Hepatocyte (in vitro differentiated cells): ENCODE measurements at places on chromosomes 5 and 9. TPM values are rescaled to one million over a fixed set of nuclear protein-coding genes. Genes with fewer than 3 reads are reported as not detected.

MSX2 gene
- polyA plus RNA-seq = 28.4 and 31.5 TPM in 2 replicates

IFNA13 gene
- polyA plus RNA-seq = not detected in 2 replicates

PCDHB11 gene
- polyA plus RNA-seq = 1.2 and 1.8 TPM in 2 replicates

FAM169A gene
- polyA plus RNA-seq = 3.1 and 3.3 TPM in 2 replicates

PCDHA9 gene
- 0.57 and 0.90 TPM in 2 replicates for polyA plus RNA-seq

LOX gene
- 216 and 238 TPM in 2 replicates for polyA plus RNA-seq

INSL6 gene
- polyA plus RNA-seq = 0.41 and 0.52 TPM in 2 replicates

AQP3 gene
- polyA plus RNA-seq = 99.3 and 123 TPM in 2 replicates

ARSI gene
- 27.1 and 42.8 TPM in 2 replicates for polyA plus RNA-seq

OR1L4 gene
- polyA plus RNA-seq = not detected in 2 replicates

SPINK6 gene
- polyA plus RNA-seq = not detected in 2 replicates

DMRT2 gene
- polyA plus RNA-seq = not detected in 2 replicates

PCDHGB3 gene
- polyA plus RNA-seq = not detected in 2 replicates

NSMF gene
- 51.6 and 54.7 TPM in 2 replicates for polyA plus RNA-seq

FNIP1 gene
- polyA plus RNA-seq = 20.7 and 21.3 TPM in 2 replicates

LCN15 gene
- 0.85 and 1.4 TPM in 2 replicates for polyA plus RNA-seq

POMT1 gene
- 34.4 and 44.8 TPM in 2 replicates for polyA plus RNA-seq

C9orf57 gene
- not detected in 2 replicates for polyA plus RNA-seq

OR1J2 gene
- polyA plus RNA-seq = not detected in 2 replicates

ZNF366 gene
- polyA plus RNA-seq = not detected in 2 replicates

GLIPR2 gene
- polyA plus RNA-seq = 12.6 and 20.1 TPM in 2 replicates

PCDHA7 gene
- polyA plus RNA-seq = 0.11 and 0.95 TPM in 2 replicates

SCAI gene
- 0.97 and 3.1 TPM in 2 replicates for polyA plus RNA-seq

GDNF gene
- 0.05 and 0.19 TPM in 2 replicates for polyA plus RNA-seq
